ENCODE measurements at places on chromosomes 12 and 14. TPM values are rescaled to one million over a fixed set of nuclear protein-coding genes. Genes with fewer than 3 reads are reported as not detected.

DNA sequence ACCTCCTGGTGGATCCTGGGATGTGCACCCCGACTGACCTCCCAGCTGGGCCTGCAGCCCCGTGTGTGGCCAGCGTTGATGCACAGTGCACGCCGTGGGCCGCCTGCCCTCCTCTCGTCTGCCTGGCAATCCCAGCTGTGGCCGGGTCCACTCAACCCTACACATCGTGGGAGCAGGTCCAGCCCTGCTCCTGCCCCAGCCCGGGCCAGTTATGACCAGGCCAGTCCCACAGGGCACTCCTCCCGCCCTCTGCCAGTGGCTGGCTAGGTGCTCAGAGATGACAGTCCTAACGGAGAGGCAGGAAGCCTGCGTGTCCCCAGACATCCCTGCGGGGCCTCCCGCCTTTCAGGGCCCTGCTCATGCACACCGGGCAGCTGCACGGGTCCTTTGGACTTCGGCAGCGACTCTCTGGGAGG lies 10.8 kb downstream of the GALNT9 start:
- DNase-seq = no peak

DNA sequence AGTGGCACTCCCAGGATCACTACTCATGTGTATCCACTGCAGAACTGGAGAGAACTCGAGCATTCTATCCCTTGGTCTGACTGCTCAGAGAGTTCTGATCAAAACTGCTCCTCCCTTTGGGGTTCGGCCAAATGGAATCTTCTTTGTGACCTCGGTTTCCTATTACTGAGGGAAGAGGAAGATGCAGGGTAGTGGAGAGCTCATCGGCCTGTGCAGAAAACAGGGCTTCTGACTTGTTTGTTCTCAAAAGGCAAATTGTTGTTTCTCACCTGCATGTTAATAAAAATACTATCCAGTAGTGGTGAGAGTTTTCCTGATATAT lies 17.1 kb upstream of the AKAP6 start:
- no peak for DNase-seq

DNA sequence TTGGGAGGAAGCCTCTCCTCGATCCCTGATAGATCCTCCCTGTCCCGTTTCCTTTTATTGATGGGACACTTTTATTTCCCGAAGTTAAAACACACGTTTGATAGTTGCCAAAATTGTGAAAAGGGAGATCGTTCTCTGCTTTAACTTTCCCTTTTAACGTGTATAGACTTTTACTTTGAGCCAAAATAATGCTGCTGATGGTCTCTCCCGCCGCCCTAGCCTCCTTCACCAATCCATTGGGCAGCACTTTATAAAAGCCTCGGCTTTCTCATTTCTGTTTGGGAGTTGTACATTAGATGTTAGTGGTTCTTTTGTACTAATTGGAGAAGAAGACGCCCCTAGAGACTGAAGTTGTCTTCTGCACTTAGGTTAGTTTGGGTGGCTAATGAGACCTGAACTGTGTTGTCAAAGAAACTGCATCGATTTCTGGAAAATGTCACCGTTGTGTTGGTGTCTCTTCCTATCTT lies 1.4 kb downstream of the TMTC2 start:
- no peak for DNase-seq

CARMIL3 gene
- total RNA-seq = 0.11 TPM

GRCh38 chr14:22556021-22556989 lies 32.7 kb downstream of the DAD1 start:
- DNase-seq = no peak

- DNase-seq = peak; percentile 36
Observed at GRCh38 chr14:61188978-61189808, 91.9 kb downstream of the TMEM30B start.

TMEM253 gene
- 0.19 TPM for total RNA-seq

AJUBA gene
- 7.2 TPM for total RNA-seq
